ENCODE measurements at places on chromosomes 1 and 21. TPM values are rescaled to one million over a fixed set of nuclear protein-coding genes. Genes with fewer than 3 reads are reported as not detected.

DNA sequence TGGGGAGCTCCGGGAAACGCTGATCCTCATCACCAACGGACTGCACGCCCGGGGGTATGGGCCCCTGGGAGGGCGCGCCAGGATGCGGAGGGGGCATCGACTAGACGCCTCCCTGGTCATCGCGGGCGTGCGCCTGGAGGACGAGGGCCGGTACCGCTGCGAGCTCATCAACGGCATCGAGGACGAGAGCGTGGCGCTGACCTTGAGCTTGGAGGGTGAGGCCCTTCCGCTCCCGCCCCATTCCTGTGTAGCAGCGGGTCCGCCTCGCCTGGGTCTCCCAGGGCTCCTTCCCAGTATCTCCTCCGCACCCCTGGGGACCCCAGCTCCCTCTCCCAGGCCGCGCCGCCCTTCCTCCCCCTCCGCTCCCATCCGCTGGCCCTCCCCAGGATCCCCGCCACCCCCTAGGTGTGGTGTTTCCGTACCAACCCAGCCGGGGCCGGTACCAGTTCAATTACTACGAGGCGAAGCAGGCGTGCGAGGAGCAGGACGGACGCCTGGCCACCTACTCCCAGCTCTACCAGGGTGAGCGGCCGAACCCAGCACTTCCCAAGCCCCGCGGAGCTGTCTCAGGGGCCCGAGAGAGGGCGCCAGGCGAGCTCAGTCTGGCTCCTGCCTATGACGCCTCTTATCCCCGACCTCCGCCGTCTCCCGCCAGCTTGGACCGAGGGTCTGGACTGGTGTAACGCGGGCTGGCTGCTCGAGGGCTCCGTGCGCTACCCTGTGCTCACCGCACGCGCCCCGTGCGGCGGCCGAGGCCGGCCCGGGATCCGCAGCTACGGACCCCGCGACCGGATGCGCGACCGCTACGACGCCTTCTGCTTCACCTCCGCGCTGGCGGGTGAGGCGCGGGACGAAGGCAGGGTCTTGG, 5.0 kb downstream of the HAPLN2 start:
- DNase-seq, result peak; percentile 60

The DIRAS3 gene
- total RNA-seq, result 6.6 TPM

DNA sequence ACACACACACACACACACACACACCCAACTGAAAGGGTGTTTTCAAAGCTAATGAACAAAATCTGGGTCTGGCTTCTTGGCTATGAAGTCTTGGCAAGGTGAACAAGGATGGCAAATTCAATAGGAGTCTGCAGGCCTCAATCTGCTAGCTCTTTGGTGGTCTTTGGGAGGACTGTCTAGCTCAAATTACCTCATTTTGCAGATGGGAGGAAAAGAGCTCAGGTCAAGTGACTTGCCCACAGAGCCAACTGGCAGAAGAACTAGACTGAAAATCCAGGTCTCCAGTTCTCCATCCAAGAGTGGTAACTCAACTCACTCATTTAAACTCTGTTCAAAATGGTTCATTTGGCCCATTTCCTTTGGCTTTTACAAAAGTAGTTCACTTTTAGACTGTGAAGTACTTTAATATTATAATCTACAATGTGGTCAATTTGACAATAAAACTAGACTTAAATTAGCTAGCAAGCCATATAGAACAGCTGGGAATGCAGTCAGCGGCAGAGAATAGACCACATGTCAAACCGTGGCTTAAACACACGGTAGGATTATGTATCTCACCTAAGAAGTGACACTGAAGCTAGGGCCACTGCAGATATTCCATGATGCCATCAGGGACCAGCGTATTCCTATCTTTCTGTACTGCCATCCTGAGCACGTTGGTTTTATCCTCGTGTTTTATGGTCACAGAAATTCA, 112.9 kb downstream of the APP start:
- DNase-seq, result no peak

GRCh38 chr1:220012259-220012658, 34.0 kb downstream of the EPRS1 start:
- no peak for DNase-seq

GRCh38 chr1:85240174-85240601, 19.3 kb downstream of the C1orf52 start:
- DNase-seq, result no peak

- DNase-seq, result no peak
These were observed 12.9 kb downstream of the GIPC2 start for GRCh38 chr1:78058670-78059069.

- peak; percentile 15 for DNase-seq
These were observed 65.8 kb upstream of the PRKACB start for GRCh38 chr1:84078108-84078841.

The RTCA gene
- 31.5 TPM for total RNA-seq

- no peak for DNase-seq
These were observed 94.7 kb downstream of the PLPP3 start for GRCh38 chr1:56484695-56485094.

The SLC25A34 gene
- 3.0 TPM for total RNA-seq

The PKP1 gene
- total RNA-seq, result not detected

The CIART gene
- total RNA-seq, result 11.6 TPM

The NR0B2 gene
- total RNA-seq, result 4.2 TPM

DNA sequence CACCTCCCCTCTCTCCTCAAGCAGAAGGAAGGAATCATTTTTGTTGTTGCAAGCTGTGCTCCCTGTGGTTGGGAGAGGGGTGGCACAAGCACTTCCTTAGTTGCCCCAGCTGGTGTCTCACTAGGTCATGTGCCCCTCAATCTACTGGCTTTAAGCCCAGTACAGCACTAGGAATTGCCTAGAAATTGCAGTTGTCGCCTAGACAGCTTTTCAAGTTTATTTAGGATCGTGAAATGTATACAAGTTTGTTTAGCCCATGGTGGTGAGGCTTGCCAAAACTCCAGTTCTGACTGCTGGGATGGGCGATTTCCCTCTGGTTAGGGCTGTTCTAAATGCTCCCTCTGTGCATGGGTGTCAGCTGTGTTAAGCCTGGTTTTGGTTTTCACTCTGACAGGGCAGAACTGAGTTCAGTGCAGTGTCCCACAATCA, 126.8 kb upstream of the ZNF644 start:
- no peak for DNase-seq

GRCh38 chr1:220380885-220381284, 108.6 kb upstream of the RAB3GAP2 start:
- no peak for DNase-seq

GRCh38 chr21:35256468-35256988, 207.4 kb upstream of the RUNX1 start:
- DNase-seq, result peak; percentile 94

- no peak for DNase-seq
These were observed 24.5 kb upstream of the GNPAT start for GRCh38 chr1:231216498-231216897.

The PRKAB2 gene
- total RNA-seq, result 14.2 TPM

The EPHA10 gene
- total RNA-seq, result 1.1 TPM

- DNase-seq, result no peak
These were observed 330.0 kb downstream of the PTPRC start for GRCh38 chr1:198968866-198969265.

GRCh38 chr1:230206976-230207375, 139.9 kb downstream of the GALNT2 start:
- no peak for DNase-seq

- peak; percentile 59 for DNase-seq
These were observed 50.8 kb downstream of the CAPN9 start for GRCh38 chr1:230797942-230798365.

DNA sequence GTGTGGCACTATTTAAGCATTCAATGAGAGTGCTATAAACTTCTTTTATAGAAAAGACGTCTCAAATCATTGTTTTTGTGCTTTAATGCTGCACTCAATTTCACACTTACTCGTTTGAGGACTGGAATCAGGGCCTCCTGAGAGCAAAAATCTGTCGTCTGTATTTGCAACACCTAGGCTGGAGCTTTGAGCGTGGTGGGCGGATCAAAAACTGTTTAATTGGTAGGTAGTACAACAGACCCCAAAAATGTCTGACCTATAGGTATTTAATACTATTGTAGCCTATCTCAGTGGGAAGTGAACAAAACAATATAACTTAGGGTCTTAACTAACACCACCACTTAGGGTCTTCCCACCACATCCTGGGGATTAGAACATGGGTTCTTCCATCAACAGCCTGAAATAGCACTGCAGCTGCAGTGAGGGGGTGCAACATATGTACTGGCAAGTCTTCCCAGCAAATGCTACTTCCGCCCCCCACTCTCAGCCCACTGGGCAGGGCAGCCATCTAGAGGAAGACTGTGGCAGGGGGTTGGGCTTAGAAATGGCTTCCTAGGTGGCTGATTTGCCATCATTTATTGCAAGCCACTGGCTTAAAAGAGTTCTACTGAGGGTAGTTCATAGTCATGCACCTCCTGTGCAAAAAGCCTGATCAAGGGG, 48.3 kb downstream of the CD46 start:
- DNase-seq, result no peak

The PLEKHN1 gene
- total RNA-seq, result not detected

- DNase-seq, result no peak
These were observed 78.8 kb upstream of the ABCD3 start for GRCh38 chr1:94339206-94339927.

- DNase-seq, result no peak
These were observed 73.3 kb downstream of the CAMTA1 start for GRCh38 chr1:6858596-6858995.

The CELSR2 gene
- 29.8 TPM for total RNA-seq

The GUCA2A gene
- not detected for total RNA-seq

The NECTIN4 gene
- not detected for total RNA-seq

GRCh38 chr1:112074711-112075110, 85.2 kb upstream of the KCND3 start:
- DNase-seq, result no peak

Data from right cardiac atrium (tissue), 5 donors.